ENCODE measurements at places on chromosomes 3 and 15.

DNA sequence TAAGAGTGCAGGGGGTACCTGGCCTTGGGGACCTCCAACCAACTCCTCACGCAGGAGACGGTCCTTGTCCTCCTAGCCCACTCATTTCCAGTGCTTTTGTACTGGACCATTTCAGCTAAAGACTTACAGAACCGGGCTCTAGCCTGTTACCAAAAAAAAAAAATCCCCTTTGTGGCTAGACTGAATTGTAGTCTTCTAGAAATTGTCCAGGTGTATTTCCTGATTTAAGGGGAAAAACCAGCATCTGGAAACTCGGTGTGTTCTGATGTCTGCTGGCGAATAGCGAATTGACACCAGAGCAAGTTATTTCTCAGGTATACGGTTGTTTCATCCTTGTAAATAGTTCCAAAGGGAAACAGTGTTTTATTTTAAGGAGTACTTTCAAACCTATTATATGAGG lies 21.1 kb upstream of the MINDY4B start:
- no peak for DNase-seq

- no peak for DNase-seq
These were observed 1214.8 kb downstream of the NSUN3 start for GRCh38 chr3:95277613-95278012.

- DNase-seq: no peak
These were observed 145.7 kb upstream of the CTDSPL start for GRCh38 chr3:37715976-37716375.

GRCh38 chr15:70095408-70096214 lies 2.1 kb downstream of the TLE3 start:
- DNase-seq: no peak

DNA sequence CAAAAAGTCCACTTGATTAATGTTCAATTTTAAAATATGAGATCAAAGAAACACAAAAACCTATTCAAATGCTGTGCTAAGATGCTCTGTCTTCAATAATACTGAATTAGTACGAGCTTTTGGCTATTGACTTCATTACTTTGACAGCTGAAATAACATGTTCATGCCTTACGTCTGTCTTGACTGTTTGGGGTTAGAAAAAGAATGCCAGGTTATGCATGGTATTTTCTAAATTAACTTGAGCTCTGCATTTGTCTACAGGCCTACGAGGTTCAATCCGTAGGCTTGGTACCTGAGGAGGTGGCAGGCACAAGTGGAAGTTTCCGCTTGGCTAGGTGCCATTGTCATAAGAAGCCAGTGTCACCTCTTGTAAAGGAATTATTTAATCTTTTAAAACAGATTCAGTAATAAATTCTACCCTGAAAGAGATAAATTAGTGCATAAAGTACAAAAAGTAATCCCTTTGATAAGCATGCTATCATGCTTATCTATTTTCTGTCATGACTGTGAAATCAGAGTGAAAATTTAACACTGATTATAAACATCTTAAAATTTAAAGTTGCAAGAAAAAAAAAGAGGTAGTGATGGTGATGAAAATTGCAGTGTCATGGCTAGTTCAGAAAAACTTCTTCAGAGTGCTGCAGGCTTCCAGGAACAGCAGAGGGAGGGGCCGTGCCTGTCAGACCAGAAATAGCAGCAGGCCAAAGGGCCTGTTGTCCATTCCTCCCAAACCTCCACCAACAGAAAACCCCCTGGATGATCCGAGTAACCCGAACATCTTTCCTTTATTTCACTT lies 115.7 kb downstream of the ARRDC4 start:
- peak; percentile 22 for DNase-seq

GRCh38 chr15:49758856-49759255 lies 138.0 kb downstream of the DTWD1 start:
- DNase-seq: no peak

- no peak for DNase-seq
These were observed 106.9 kb downstream of the LRRK1 start for GRCh38 chr15:101025896-101026631.

- DNase-seq: no peak
These were observed 39.6 kb downstream of the LNP1 start for GRCh38 chr3:100440895-100441294.

DNA sequence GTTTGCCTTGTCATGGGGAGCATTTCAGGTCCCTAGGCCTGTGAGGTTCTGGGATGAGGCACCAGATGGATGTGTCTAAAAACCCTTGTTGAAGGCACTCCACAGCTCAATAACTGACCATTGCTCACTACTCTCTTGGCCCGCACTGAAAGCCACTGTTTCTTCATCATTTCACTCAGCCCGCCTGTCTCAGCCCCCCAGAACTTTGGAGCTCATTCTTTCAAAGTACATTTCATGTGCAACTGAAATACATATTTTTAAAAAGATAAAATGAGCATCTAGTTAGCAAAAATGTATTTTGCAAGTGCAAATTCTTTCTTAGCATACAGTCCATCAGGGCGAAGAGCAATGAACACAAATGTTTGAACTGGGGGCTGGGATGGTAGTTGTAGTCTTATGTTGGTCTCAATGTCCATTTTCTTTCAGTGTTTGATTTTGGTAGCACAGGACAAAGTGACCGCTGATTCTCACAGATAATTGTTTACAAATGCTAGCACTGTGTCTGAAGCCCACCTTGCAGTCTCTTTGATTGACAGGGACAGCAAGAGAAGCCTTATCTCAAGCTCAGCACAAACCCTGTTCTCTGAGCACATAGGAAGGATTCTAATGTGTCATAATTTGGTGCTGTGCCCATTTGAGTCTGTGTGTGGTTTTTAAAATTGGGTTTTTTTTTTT lies 19.6 kb downstream of the HEMK1 start:
- DNase-seq: no peak

- no peak for DNase-seq
These were observed 227.2 kb downstream of the RSRC1 start for GRCh38 chr3:158337110-158337509.

DNA sequence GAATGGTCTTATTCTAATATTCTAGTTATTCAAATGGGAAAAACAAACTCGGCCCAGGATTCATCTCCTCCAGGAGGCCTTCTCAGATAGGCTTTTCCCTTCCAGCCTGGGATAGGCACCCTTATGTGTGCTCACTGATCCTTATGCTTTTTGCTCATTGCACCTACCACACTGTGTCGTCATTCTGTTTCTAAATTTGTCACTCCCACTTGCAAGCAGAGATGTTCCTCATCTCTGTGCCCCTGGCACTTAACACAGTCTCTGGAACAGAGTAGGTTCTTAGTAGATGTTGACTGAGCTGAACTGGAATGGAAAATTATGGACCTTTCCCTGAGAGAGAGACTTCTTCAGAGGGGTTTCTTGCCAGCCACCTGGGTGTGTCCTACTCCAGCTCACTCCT lies 18.7 kb upstream of the SPG11 start:
- no peak for DNase-seq

GRCh38 chr3:138396752-138397410 lies 37.5 kb upstream of the ESYT3 start:
- no peak for DNase-seq

GRCh38 chr3:10370429-10370828 lies 49.5 kb upstream of the SEC13 start:
- no peak for DNase-seq

All from A549 (cell line).